ENCODE measurements at places on chromosomes 11 and 22.

DNA sequence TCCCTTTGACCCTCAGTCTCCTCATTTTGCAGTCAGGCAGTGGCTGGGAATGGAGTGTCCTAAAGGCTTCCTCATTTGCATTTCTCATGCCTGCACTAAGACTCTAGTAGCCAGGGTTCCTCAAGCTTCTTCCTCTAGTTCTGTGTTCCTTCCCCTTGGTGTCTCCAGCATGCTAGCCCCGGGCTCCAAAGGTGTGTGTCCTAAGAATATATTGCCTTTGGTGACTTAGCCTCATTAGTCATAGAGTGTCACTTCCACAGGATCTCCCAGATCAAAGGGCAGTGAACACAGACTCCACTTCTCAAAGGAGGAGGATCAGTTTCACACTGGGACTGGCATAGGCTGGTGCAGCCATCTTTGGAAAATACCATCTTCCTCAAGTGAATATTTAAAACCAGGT is 21.4 kb upstream of the ACER3 start:
- DNase-seq: no peak

GRCh38 chr11:77084581-77085191 is 17.9 kb downstream of the CAPN5 start:
- no peak for DNase-seq

- no peak for DNase-seq
Observed at GRCh38 chr11:41404109-41404508, 55.3 kb downstream of the LRRC4C start.

DNA sequence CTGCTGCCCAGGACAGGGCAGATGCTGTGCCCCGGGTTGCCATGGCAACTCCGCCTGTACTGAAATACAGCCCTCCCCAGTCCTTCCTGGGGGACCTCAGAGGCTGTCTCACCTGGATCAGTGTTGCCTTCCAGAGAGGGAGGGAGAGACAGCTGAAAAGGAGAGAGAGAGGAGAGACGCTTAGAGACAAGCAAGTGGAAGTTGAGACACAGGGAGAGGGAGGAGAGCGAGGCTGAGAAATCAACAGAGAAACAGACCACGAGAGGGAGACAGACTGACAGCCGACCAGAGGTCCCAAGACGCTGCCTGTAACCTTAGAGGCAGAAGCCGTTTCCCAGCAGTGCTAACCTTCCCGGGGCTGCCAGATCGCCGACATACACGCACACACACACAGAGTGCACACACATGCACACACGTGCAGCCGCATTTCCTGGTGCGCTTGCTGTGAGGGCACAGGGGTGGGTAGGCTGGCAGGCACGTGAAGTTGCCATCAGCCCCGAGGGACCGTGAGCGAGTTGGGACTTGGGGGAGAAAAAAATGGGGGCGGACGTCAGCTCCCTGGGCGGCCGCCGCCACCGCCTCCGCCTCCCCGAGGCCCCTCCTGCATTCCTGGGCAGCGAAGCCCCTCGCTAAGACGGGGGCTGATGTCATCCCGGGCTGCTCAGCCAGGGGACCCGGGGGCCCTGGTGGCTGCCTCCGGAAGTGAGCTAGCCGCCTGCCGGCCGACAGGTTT is 88.6 kb upstream of the CRYBB3 start:
- peak; percentile 21 for DNase-seq

- peak; percentile 39 for DNase-seq
Observed at GRCh38 chr11:75582895-75583717, 21.1 kb downstream of the SERPINH1 start.

- peak; percentile 21 for DNase-seq
Observed at GRCh38 chr11:2166091-2166851, 5.3 kb upstream of the INS start.

- no peak for DNase-seq
Observed at GRCh38 chr11:43751726-43752125, 71.2 kb downstream of the HSD17B12 start.

DNA sequence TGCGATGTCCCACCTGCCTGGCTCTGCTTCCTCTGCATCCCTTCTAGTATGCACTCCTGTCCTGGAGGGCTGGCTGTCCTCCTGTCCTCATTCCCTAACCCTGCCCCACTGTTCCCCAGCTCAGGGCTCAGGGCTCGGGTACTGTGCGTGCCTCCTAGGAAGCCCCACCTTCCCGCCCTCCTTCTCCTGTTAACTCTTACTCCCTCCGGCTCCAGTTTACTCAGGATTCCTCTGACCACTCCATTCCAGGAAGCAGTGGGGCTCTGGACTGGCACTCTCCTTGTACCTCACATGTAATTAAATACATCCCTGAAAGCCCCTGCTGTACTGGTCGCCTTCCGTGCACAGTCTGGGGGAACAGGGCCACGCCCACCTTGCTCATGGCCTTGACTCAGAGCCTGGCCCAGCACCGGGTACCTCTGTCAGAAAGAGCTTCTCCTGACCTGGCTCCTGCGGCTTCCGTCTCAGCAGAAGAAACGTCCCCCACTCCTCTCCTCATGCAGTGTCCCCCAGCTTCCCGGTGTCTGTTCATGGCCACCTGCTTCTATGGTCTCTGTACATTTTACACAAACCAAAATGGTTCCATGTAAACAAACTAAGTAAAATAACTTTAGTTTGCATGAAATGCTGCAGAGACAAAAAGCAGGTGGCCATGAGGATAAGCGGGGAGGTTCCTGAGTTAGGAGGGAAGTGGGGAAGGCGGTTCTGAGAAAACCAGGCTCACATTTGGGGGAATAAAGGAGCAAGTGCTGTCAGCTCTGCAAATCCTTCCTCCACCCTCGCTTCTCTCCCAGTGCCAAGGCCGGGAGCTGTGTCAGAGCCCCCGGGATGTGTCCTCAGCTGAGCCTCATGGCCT is 445.9 kb downstream of the BRD1 start:
- DNase-seq: no peak

DNA sequence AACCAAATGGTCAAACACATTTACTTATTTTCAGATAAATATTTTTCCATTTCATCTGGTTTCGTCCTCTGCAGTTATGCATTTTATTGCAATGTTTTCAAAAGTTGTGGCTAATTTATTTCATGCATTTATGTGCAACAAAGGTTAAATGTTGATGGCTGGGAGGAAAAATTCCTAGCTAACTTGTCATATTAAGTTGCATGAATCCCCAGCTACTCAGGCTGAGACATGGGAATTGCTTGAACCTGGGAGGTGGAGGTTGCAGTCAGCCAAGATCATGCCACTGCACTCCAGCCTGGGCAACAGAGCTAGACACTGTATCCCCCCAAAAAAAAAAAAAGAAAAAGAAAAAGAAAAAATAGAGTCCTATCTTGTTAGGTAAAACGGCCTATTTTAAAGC is 1862.4 kb upstream of the RAG2 start:
- DNase-seq: no peak

DNA sequence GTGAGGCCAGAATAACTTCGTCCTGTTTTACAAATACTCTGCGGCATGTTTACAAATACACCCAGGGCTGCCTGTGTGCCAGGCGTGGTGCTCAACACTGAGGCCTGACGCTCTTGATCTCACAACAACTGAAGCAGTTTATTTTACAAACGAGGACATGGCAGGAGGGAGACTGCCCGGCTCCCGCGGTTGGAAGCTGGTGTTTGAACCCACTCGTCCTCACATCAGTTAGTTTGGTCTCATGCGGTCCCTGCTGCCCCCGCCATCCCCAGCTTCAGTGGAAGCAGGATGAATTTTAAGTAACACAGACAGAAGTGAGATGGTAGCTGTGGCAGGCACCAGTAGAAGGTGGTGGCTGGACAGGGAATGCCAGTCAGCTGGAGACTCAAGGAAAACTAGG is 16.4 kb downstream of the KIAA0930 start:
- no peak for DNase-seq

DNA sequence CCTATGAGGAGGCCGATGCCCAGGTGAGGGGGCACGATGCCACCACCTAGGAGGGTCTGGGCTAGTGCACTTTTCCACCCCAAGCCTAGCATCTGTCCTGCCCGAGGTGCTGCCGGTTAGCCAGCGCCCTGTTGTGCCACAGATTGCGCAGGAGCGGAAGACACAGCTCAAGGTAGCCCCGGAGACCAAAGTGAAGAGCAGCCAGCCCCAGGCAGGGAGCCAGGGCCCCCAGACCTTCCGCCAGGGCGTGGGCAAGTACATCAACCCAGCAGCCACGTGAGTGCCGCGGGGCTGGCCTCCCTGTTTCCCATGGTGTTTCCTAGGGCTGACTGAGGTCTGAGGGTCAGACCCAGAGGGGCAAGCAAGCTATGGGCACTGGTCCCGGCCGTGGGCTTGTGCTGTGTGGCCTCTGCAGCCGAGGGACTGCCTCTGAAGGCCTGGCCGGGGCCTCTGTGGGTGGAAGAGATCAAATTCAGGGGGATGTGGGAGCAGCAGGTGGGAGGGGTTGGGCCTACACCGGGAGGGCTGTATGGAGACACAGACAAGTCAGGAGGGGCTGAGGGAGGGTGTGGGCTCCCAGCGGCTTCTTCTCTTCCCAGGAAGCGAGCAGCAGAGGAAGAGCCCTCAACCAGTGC is 29.1 kb downstream of the PPIL2 start:
- no peak for DNase-seq

GRCh38 chr22:35315855-35316745 is 16.4 kb downstream of the TOM1 start:
- DNase-seq: no peak

DNA sequence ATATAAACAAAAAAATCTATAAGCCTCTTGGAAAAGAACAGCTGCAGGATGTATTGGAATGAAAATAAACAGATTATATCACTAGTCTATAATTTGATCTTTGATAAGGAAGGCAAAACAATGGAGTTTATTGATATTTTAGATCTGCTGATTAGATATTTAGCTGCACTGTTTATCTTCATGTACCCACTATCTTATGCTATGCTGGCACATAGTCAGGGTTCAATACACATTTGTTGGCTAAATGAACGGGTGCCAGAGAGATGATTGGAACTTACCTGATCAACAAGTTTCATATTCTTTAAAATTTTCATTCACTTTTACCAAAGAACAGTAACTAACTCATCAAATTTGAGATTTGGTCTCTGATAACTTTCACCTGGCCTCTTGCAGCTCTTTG is 26.9 kb downstream of the MMP20 start:
- DNase-seq: no peak

DNA sequence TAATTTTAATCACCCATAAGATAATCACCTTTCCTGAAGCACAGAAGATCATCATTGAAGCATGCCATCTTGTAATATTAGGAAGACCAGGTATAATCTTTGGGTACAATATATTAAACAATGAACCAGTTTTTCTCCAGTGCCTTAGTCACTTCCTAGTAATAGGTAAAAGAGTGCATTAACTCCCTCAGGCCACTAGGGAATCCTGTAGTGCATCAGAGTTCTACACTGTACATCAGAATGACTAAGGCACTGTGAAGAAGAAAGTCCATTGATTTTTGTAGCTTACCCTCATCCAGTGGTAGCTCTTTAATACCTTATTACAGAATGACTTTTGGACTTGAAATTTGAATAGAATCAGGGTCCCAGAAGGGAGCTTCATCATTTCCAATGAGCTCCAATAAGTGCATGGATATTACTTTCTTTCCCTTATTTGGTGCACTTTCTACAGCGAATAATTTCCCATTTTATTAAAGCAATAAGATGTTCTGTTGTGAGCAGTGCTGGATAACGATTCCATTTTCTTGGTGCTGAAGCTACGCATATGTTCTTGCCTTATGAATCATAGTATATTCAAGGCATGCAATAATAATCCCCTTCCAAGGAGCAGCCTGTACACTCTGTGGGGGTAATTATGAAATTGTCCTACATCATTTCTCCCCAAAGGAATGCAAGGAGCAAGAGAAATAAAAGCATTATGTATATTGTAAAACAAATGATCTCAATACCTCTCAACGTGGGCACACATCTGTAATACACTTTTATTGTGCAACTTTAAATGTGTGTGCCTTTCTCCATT is 4.7 kb downstream of the C11orf87 start:
- no peak for DNase-seq

GRCh38 chr11:44171518-44171917 is 76.0 kb downstream of the EXT2 start:
- no peak for DNase-seq

DNA sequence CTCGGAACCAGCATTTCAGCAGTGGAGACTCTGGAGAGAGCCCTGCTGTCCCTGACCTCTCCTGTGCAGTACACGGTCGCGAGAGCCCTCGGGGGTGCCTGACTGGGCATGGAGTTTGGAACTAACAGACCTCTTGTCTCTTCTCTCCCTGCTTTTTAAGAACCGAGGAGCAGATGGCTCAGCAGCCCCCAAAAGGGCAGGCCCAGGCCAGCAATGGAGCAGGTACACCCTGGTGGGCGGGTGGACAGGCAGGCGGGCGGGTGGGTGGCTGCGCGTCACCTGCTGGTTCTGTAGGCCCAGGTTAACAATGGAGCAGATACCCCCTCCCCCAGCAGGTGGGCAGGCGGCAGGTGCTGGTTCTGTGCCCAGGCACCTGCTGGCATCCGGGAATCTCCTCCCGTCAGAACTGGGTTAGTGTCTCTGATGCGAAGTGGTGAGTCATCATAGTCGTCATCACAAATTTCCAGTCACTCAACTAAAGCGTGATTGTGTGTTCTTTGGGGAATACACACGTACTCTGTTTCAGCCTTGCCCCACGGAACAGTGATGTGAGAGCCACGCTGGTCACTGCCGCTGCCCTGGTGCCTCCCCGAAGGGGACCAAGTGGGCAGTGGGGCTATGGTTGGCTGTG is 41.1 kb downstream of the GRAMD4 start:
- DNase-seq: no peak

DNA sequence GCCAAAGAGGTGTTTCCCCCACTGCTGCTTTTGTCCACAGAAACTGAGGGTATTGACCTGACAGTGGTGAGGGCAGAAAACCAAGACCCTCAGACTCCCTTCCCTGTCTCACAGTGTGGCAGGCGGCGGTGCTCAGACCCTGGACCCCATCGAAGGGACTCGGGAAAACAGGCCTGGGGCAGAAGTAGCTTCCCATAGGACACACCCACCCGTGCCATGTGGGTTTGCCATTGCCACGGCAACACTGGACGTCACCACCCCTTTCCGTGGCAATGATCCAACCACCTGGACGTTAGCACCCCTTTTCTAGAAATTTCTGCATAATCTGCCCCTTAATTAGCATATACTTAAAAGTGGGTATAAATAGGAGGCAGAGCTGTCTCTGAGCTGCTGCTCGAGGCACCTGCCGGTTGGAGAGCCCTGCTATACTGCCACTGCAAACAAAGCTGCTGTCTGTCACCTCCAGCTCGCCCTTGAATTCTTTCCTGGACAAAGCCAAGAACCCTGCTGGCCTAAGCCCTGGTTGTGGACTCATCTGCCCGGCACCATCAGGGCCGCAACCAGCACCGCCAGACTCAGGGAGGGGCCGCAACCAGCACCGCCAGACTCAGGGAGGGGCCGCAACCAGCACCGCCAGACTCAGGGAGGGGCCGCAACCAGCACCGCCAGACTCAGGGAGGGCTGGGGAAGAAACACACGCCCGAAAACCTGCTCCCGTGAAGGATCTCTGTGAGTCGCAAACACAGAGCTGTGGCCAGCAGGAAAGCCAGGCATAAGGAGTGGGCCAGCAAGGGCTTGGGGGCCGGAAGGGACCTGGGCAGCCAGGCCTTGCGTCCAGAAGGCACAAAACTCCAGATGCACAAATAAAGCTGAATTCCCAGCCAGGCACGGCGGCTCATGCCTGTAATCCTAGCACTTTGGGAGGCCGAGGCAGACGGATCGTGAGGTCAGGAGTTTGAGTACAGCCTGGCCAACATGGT is 10.4 kb downstream of the MLC1 start:
- no peak for DNase-seq

- DNase-seq: no peak
Observed at GRCh38 chr11:27406498-27407354, 43.7 kb upstream of the CCDC34 start.
